ENCODE measurements at places on chromosomes 1 and 21. TPM values are rescaled to one million over a fixed set of nuclear protein-coding genes. Genes with fewer than 3 reads are reported as not detected.
A peak's percentile ranks its signal among the peaks of the same experiment; 100 is the strongest.

The ESRRG gene
- total RNA-seq, result 8.3 TPM

The AMY1B gene
- not detected for total RNA-seq

The PHACTR4 gene
- 80.6 TPM for total RNA-seq

The ZNF593OS gene
- not detected for total RNA-seq

The KRTAP27-1 gene
- total RNA-seq, result not detected

The PEX19 gene
- total RNA-seq, result 74.8 TPM

The UMODL1 gene
- not detected for total RNA-seq

The ALX3 gene
- total RNA-seq, result 2.8 TPM

The ALG14 gene
- total RNA-seq, result 10.5 TPM

DNA sequence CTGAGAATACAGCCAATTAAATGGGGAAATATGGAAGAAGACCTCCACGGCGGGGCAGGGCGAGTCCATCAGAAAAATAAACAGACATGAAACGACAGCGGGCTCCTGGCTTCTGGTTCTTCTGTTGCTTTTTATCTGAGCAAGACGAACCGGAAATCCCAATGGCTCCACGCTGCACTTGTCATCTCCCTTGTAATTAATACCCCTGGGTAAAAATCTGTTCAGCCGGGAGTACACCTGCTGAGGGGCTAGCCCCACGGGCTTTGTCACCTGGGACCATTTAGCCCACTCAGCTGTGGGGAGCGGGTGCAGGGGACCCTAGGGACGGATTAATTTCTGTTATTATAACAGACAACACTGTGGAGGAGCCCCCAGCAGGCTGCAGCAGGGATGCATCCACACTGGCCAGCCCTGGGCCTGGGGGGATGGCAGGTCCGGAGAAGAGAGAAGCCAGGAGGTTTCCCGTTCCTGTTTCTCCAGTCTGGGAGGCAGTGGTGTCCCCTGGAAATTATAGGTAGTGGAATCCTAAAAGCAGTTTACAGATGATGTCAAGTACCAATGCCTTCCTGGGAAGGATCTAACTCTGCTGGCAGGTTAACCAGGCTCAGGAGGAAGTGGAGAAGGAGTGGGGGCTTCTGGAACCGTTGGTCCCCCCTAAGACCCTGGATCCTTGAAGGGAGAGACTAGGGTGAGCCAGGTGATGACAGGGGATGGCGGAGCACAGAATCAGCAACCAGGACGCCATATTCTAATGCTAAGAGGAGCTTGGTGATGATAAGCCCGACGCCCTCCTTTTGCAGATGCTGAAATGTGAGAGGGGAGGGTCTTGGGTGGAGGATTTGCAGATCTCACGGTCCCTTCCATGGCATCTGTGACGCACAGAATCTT, 566.1 kb downstream of the PTPRU start:
- no peak for DNase-seq

DNA sequence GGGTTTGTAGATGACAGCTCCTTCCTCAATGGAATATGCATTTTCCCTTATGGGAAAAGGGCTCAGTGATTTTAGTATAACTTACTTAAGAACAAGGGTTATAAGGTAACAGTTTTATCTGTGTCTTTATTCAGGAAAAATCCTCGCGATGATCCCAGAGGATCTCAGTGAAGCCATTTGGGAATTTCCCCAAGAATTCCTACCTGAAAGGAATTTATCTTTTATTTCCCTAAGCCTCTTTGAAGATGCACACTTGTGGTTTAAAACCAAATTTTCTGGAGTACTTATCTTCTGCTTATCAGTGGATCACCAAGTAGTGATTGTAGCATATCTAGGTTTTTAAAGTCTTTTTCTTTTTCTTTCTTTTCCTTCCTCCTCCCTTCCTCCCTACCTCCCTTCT, 58.8 kb downstream of the AK4 start:
- no peak for DNase-seq

GRCh38 chr1:156754219-156754618, 2.7 kb upstream of the HDGF start:
- DNase-seq, result no peak

GRCh38 chr1:78792756-78793155, 143.1 kb downstream of the IFI44 start:
- no peak for DNase-seq

GRCh38 chr21:41234569-41234968, 66.6 kb downstream of the BACE2 start:
- no peak for DNase-seq

DNA sequence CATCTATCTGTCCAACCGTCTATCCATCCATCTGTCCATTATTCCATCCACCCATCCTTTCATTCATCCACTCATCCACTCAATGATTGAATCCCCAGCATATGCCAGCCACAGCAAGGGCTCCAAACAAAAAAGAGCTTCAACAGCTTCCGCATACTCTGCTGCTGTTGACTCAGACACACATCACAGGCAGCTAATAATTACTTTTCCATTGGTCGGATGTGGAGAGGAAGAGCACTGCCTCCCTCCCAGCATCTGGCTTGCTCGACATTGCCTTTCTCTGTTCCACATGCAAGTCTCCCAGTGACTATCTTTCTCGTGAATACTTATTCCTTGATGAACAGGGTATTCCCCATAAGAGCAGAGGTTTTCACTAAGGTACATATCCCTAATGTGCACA, 176.5 kb downstream of the HIVEP3 start:
- DNase-seq, result no peak

DNA sequence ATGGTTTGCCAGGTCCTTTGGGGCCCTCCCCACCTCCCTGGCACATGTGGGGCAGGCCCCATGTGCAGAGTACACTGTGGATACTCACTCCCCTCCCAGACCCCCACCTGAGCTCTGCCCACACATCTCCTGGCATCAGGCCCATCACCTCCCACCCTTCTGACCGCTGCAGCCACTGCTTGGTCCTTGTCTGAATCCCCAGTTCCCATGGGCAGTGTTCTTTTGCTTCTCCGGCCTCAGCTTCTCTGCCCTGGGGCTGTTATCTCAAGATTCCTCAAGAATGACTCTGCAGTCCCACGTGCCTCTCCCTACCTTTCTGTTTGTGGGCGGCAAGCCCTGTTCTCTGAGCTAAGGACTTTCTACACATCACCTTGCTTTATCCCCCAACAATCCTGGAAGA, 187.7 kb upstream of the EDN2 start:
- no peak for DNase-seq

GRCh38 chr1:32048440-32048839, 24.3 kb upstream of the TMEM39B start:
- no peak for DNase-seq

- DNase-seq, result no peak
These were observed 34.8 kb upstream of the LYST start for GRCh38 chr1:235901461-235901860.

- peak; percentile 43 for DNase-seq
These were observed at the start of gene PCSK9 for GRCh38 chr1:55039342-55040082. TSS of gene PCSK9 (plus strand) at chr1:55039548. CDS start at chr1:55039838, 290 bp downstream.

DNA sequence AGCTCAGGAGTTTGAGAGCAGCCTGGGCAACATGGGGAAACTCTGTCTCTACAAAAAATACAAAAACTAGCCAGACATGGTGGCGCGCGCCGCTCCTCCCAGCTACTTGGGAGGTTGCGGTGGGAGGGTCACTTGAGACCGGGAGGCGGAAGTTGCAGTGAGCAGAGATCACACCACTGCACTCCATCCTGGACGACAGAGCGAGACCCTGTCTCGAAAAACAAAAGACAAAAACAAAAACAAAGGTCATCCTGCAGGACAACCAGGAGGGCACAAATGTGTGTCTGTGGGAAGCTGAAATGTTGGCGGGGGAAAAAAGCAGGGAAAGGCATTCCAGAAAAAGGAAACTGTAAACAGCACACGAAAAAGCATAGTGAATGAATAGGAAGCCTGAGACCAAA, 104.1 kb upstream of the HNRNPU start:
- no peak for DNase-seq
